EH (cell line): ENCODE measurements at places on chromosomes 7 and 10.

DNA sequence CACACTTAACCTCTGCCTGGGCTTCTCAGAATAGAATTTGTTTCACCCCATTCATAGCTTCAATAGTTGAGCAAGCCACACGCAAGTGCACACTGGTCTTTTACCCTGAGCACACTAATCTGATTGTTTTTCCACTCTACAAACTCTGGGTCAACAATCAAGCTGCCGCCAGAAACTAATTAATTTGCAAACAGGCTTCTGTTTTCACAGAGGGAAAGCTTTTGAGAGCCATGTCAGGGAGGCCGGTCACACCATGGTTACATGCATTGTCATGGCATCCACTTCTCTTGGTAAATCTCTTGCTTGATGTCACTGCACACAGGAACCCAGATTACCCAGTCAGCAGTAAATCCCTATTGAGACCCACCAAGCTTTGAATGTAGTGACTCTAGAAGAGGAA, 154.2 kb downstream of the SEMA3A start:
- no peak for DNase-seq

DNA sequence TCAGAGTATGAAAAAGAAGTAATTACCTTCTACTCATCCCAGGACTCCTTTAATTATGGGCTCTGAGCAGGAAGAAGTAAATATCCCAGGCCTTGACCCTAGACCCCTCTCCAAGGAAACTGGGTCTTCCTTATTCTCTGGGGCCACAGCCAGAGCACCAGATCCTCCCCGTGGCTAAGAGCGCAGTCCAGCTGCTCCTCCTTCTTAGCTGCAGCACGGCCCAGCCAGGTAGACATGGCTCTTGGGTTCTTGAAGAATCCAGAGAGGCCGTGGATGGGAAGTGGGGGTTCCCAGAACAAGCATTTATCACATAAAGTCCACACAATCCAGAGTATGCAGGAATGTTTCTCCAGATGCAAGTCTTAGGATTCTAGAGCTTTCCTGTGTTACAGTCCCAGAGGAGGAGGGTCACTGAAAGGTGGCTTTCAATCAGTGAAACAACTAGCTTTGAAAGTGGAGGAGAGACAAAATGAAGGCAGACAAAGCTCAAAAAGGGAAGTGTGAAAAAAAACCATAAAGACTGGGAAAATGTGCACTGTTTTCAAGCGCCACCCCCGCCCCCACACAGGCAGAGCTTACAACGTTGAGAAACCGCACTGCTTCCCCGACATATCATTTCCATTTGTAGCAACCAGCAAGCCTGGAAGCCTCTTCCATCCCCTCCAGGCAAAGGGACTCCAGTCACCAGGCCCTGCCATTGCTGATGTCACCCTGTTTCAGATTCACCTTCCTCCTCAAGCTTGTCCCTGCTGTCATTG, 396.5 kb upstream of the MKI67 start:
- no peak for DNase-seq

DNA sequence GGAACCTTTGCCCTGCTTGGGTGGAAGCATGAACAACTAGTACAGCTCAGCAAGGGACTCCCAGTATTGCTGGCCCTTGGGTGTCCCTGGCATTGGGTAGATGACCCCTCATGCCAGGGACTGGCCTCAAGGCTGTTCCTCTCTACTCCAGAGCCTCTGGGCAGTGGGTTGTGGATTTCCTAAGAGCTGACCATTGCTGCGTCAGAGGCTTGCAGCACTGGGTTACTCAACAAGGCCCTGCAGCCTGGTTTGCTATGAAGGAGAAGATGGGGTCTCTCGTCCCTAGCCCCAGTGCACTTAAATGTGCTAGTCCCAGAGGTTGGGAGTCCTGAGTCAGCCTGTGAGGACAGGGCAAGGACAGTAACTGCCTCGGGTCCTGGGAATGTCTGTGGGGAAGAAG, 2.5 kb downstream of the VSIR start:
- DNase-seq = no peak

- no peak for DNase-seq
Observed at GRCh38 chr10:33507662-33508425, 173.4 kb upstream of the NRP1 start.

- DNase-seq = peak; percentile 15
Observed at GRCh38 chr7:117324960-117325359, 2.1 kb upstream of the WNT2 start.

- peak; percentile 73 for DNase-seq
Observed at GRCh38 chr10:79401015-79401921, 44.2 kb downstream of the ZCCHC24 start.

DNA sequence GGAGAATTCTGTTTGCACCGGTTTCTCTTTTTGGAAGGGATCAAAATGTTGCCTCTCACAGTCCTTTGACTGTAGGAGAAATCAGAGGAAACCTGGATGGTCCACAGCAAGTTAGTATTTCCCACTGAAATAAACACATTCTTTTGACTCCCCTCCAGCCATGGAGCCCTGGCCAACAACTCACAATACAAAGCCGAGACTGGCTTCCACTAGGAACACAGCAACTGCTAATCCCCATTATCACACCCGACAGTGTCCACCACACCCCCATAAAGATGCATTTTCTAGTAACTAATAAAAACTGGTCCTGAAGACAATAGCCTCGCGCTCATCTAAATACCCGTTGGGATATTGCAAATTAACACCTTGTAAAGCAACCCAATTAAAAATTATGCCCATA, 798 bp upstream of the MACROH2A2 start:
- no peak for DNase-seq

- DNase-seq = peak; percentile 60
Observed at GRCh38 chr10:47058961-47059391, 147.7 kb downstream of the PTPN20 start.

DNA sequence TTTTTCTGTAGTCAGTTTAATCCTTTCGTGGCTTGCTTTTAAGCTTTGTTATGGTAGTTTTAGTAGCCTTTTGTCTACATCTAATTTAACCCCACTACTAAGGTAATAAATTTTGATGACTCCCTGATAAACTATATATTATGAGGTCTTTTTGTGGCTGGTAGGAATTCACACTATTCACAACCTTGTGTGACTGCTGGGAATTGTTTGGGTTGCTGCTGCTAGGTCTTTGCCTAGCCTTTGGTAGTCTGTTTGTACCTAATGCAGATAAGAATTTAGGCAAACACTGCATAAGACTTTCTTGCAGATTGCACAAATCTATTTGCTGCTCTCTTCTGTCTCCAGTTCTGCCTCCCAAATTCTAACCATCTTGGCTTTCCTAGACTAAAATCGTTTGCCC, 58.3 kb downstream of the SHOC2 start:
- DNase-seq = peak; percentile 66

GRCh38 chr7:2567679-2568278, 9.0 kb downstream of the IQCE start:
- peak; percentile 53 for DNase-seq

DNA sequence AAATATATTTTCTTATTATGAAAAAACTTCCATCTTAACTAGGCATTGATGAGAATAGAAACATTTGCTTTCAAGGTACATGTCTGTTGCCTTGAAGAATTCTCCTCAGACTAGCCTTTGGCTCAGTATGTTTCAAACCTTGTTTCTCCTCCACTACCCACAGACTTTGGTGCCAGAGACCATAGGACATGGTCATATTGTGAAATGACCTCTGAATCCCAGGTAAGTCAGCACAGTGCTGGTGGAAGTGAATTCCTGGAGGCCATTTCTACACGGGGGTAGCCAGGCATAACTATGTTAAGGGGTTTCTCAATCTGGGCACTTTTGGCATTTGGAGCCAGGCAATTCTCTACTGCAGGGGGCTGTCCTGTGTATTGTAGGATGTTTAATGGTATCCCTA, 112.3 kb upstream of the FAM133B start:
- DNase-seq = no peak

- no peak for DNase-seq
Observed at GRCh38 chr7:148884049-148884298, at the start of gene EZH2. EZH2 (minus strand) TSS chr7:148884291; CDS start chr7:148847298, 36,993 bp downstream.
